ENCODE measurements at places on chromosomes 2 and 18.

DNA sequence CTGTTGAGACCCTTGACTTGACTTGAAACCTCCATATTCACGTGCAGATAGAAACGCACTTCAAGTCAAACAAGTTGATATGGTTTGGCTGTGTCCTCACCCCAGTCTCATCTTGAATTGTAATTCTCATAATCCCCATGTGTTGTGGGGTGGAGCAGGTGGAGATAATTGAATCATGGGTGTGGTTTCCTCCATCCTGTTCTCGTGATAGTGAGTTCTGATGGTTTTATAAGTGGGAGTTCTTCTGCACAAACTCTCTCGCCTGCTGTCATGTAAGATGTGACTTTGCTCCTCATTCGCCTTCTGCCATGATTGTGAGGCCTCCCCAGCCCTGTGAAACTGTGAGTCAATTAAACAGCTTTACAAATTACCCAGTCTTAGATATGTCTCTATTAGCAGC lies 21.4 kb downstream of the SLC3A1 start:
- no peak for DNase-seq

DNA sequence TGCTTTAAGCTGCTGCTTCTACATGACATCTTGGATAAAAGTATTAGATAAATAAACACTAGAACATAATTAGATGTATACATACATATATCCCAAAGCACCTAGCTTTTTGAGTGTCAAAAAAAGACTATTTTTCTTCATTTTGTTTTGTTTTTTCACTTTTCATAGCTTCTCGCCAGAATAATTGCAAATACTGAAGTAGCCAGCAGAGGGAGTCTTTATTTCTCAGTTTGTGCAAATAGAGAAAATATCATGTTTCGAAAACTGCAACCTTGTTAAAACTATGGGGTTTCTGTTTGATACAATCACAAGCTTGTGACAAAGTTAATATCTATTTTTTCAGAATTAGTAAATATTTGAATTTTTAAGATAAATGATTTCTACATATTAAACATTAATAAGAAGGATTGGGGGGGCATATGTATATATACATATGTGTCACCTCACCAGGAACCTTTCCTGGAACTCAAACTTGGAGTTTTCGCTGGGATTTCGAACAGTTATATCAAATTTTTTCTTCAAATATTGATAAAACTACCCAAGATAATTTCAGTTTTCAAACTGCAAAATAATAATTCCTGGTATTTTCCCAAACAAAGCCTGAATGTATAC lies 61.0 kb downstream of the GRB14 start:
- DNase-seq: no peak

GRCh38 chr2:177252808-177253531 lies 11.6 kb downstream of the NFE2L2 start:
- DNase-seq: no peak

DNA sequence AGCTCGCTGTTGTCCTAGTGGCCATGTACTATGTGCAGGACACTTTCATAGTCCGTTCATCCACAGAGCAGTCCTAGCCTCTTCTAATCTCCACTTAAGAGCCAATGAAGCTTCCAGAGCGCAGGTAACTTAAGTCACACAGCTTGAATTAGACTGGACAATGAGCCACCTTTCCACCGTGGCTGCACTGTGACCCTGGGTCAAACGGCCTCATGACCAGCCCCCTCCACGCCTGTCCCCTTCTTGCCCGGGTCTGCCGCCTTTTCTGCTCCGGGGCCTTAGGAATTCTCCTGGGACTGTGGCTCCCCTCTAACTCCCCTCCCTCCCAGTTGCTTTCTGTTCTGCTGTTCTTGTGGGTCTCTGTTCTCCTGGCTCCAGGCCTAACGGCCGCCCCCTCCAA lies 8.4 kb upstream of the PRKCE start:
- no peak for DNase-seq

- no peak for DNase-seq
Observed at GRCh38 chr2:86253424-86253823, 54.2 kb downstream of the MRPL35 start.

- no peak for DNase-seq
Observed at GRCh38 chr2:170462433-170463205, 252.5 kb upstream of the SP5 start.
